Stimulated activated CD8-positive, alpha-beta memory T cell treated with anti-CD3 and anti-CD28 coated beads, Interleukin-15, amount 100 ng/mL, for 24 hours (primary cell): ENCODE measurements at places on chromosomes 7 and 10.
A peak's percentile ranks its signal among the peaks of the same experiment; 100 is the strongest.

DNA sequence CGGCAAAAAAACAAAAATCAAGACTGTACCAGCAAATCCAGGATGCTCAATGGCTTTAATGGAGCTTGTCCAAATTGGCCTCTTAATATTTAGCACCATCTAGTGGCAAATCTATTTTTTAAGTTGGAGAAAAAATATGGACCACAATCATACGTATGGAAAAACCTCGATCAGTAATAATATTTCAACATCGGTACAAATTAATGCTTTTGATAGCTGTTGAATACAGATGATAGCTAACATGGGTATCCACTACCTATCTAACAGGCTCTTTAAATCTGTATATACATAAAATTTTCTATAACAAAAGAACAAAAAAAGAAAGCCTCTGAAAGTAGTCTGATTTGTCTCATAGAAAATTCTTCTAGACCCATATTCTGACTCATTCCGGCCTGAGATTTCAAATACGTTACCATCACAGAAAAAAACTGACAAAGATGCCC lies 29.2 kb downstream of the COA1 start:
- no peak for DNase-seq

GRCh38 chr10:50551894-50552293 lies 71.9 kb downstream of the SGMS1 start:
- DNase-seq, result no peak

DNA sequence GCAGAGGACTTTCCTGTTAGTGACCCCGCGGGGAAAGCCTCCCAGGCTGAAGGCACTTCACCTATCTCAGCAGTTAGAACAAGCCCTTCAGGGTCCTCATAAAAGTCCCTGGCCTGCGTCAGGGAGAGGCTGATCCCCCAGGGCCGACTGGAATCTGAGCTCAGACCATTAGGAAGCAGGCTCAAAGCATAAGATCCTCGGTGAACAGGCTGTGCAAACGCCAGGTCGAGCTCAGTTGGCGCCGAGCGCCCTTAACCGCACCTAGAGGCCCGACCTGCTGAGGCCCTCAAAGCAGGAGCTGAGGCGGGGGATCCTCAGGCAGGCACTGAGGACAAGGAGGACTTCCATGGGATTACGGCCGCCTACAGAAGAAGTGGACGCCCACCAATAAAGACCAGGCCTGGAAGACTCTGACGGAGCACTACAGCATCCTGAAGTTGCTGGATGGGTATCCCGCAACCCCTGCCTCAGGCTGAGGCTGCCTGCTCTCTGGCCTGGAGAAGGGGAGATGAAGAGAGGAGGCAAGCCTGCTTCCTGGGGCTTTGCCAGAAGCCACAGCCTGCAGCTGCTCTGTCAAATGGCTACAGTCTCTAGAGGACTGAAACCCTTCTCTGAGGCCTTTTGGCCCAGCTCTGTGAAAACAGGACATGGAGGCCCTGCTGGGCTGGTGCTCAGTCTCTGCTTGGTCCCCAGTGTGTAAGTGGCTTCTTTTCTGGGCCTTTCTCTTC lies 29.9 kb downstream of the LIPJ start:
- DNase-seq, result no peak

GRCh38 chr7:135840591-135840990 lies 92.0 kb upstream of the FAM180A start:
- no peak for DNase-seq

- DNase-seq, result no peak
These were observed 14.8 kb downstream of the STEAP1B start for GRCh38 chr7:22485189-22485588.

DNA sequence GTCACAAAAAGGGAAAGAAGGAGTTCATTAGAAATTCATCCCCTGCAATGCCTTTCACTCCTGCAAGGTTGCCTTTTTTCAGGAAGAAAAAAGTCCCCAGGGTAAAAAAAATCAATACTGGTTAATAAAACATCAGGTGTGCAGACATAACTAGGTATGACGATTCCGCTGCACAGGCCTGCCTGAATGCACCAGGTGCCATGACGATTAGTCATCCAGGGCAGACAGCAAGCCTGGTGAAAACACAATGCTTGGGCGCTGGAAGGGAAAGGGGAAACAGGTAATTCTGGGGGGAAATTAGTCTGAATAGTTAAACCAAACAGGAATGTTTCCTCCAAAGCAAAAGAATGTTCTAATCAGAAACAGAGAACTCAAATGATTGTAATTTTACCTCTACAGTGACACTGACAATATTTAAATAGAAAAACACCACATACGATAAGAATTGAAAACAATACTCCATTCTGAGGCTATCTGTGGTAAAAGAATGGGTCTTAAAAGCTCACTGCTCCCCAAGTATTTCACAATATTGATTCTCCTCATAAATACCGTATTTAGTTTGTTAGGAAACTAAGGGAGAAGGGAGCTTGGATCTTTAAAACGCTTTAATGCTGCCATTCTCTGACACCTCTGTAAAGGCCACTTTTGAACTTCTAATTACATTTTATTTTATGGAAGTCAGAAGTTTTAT lies 45.2 kb downstream of the VPS41 start:
- no peak for DNase-seq

GRCh38 chr7:156504687-156505545 lies 135.7 kb upstream of the RNF32 start:
- no peak for DNase-seq

GRCh38 chr7:1843271-1843861 lies 173.3 kb downstream of the ELFN1 start:
- DNase-seq, result no peak

- no peak for DNase-seq
These were observed 20.4 kb downstream of the DNAJB12 start for GRCh38 chr10:72334196-72334824.

GRCh38 chr10:114041166-114041565 lies 2.5 kb upstream of the ADRB1 start:
- no peak for DNase-seq

DNA sequence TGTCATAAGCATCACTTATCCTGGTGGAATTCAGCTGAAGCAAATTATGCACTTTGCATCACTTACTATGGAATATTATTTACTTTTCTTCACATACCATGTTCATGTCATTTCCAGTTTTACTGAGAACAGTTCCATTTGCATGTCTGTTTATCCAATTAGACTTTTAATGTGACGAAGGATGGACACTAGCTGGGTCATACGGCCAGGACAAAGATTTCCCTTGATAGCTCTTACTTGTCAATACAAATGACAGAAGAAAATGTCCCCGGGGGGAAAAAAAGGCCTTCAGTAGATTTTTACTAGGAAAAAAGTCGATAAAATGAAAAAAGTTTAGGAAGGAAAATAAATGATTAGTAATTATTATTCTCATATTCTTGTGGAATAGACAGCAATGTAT lies 106.6 kb downstream of the RAPGEF5 start:
- DNase-seq, result no peak

DNA sequence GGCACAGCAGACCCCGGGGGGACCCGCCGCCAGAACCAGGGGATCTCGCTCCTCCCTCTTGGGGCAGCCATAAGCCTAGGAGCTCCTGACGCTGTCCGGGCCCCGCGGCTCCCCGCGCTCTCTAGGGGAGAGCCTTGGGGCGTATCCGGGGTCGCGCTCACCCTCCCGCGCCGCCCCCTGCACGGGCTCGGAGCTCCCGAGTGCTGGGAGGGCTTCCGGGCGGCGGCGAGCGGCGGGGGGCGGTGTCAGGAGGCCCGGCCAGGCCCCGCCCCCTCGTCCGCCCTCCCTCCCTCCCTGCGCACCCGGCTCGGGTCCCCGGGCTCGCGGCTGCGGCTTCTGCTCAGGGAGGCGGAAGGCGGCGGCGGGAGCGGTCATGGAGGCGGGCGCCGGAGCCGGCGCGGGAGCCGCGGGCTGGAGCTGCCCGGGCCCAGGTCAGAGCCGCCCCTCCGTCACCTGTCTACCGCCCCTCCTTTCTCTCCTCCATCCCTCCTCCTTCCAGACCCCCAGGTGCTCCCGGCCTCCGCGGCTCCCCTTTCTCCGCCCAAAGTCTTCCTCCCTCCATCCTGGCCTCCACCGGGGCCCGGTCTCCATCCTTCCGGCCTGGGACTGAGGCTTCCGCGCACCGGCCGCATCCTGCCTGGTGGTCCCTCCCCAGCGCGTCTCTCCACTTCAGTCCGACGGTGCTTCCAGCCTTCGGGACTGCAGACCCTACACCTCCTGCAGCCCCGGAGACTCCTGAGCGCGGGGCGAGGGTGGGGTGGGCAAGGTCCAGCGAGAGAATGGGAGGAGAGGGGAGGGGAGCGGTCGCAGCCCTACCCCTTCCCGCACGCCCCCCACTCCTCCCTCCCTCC lies at the start of gene CCDC136:
Gene CCDC136, plus strand, starts transcription at position 848 of the 851 bp plus-strand sequence. CDS start 444 bp downstream, outside the sequence.
- peak; percentile 52 for DNase-seq

DNA sequence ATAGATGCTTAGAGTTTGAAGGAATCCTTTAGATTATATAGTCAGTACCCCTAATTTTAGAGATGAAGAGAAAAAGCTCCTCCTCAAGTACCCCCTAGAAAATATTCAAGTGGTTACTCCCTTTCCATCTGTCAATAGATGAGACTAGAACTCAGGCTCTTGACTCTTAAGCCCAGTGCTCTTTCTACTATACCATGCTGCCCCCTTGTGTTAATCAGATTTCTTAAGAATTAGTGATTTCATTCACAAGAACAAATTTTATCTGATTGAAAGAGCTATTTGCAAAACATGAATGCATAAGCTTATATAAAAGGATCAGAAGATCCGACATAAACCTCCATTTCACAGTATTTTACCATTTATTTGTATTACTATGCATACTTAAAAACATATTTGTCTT lies 179.3 kb downstream of the TFEC start:
- no peak for DNase-seq

DNA sequence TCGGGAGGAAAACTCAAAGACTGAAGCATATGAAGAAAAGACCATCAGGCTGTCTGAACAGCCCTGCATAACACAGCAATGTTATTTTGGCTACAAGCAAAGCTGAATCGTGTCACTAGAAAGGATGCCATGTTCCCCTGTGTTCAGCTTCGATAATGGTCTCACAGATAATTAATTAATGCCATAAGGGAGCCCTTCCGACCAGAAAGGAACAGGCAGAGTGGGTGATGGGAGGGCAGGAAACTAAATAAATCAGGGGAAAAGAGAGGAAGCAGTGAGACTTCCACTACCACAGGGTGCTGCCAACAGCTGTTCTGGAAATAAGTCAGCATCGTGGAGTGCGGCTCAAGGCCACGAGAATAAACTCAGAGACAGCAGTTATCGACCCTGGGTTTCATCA lies 3.2 kb downstream of the PTPRN2 start:
- no peak for DNase-seq
